ENCODE measurements at places on chromosomes 3 and 15. TPM values are rescaled to one million over a fixed set of nuclear protein-coding genes. Genes with fewer than 3 reads are reported as not detected.
A peak's percentile ranks its signal among the peaks of the same experiment; 100 is the strongest.

GRCh38 chr3:58176185-58176530 is 34.6 kb downstream of the DNASE1L3 start:
- DNase-seq, result no peak

AGBL1 gene
- not detected for polyA plus RNA-seq

KLHL24 gene
- 3.3 TPM for polyA plus RNA-seq

DNA sequence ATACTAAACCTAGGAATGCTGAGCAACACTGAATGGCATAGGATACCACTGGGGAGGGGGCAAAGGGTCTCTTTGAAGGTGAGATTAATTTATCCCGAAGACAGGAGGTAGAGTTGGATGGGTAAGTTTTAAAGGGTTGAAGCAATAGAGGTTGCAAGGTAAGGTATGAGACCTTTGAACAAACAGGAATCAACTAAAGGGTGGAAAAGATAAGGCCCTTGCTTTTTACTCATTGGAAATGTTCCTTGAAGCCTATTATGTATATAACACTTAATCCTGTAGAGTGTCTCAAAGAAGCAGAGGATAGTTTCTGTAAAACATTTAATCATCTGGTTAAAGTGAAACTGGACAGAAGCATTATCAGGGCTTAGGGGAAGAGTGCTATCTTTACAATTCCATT is 5.7 kb downstream of the ABHD5 start:
- no peak for DNase-seq

C15orf62 gene
- not detected for polyA plus RNA-seq

CFAP100 gene
- not detected for polyA plus RNA-seq

DNA sequence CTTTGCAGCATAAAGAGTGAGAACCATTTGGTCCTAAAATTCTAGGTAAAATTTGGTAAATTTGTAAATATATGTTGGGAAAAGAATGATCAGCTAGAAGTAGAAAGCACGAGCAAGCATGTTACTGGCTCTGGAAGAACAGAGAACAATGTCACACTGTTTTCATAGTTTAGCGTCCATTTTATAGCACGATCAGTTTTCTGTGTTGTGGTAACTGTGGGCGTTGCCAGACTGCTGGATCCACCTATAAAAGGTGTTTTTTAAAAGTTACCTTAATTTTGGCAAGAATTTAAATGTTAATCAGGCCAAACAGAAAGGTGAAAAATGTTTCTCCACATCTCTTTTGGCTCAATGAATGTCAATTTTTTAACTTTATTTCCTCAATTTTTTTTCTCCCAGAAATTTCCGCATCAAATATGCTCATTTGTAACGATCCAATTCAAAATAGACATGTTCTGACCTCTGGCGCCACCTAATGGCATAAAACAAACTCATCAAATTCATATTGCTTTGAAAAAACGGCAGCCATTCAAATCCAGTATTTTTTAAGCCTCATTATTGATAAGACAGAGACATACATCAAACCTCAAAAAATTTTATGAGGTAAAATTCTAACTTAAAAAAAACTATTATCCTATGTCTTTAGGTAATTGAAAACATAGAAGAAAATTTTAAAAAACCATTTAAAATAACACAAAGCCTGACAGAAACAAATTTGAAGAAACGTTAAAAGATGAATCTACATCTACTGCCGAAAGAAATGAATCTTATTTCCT is 5.5 kb upstream of the GP5 start:
- peak; percentile 58 for DNase-seq

- DNase-seq, result no peak
Observed at GRCh38 chr3:30141178-30141581, 465.2 kb upstream of the TGFBR2 start.

MINAR1 gene
- 0.55 TPM for polyA plus RNA-seq

Data from IMR-90 (cell line).